ENCODE measurements at places on chromosomes 5 and 9. TPM values are rescaled to one million over a fixed set of nuclear protein-coding genes. Genes with fewer than 3 reads are reported as not detected.

The DMXL1 gene
- total RNA-seq: 50.9 TPM

The DHX29 gene
- 38.4 TPM for total RNA-seq

The CDH18 gene
- total RNA-seq: 8.1 TPM

The TMEM174 gene
- not detected for total RNA-seq

The ZNF367 gene
- total RNA-seq: 0.99 TPM

The SOHLH1 gene
- total RNA-seq: not detected

The FOXD4L5 gene
- total RNA-seq: 0.15 TPM

The TMEM215 gene
- not detected for total RNA-seq

The INVS gene
- total RNA-seq: 34.2 TPM

The HTR1A gene
- total RNA-seq: not detected

The SH3GL2 gene
- total RNA-seq: 0.15 TPM

The GAPT gene
- not detected for total RNA-seq

The CDKN2A gene
- 39.5 TPM for total RNA-seq

The CATSPER3 gene
- total RNA-seq: 0.17 TPM

The SPINK6 gene
- total RNA-seq: not detected

The ADCY2 gene
- total RNA-seq: 0.15 TPM

The ISL1 gene
- not detected for total RNA-seq

The PBX3 gene
- 103 TPM for total RNA-seq

The PCDHB16 gene
- total RNA-seq: 0.15 TPM

The NIPBL gene
- 32.4 TPM for total RNA-seq

The SCGB3A2 gene
- total RNA-seq: not detected

The SPAAR gene
- not detected for total RNA-seq

The TMEM203 gene
- total RNA-seq: 48.8 TPM

The IRX4 gene
- not detected for total RNA-seq

The FOXD1 gene
- 7.6 TPM for total RNA-seq

The PCA3 gene
- total RNA-seq: not detected

The PLEKHG4B gene
- under 0.01 TPM for total RNA-seq

The STPG3 gene
- total RNA-seq: 0.66 TPM

The C5orf52 gene
- not detected for total RNA-seq

The SETX gene
- total RNA-seq: 72.1 TPM

The SLC45A2 gene
- not detected for total RNA-seq

The CDX1 gene
- total RNA-seq: 0.17 TPM

The SUSD3 gene
- total RNA-seq: 1.3 TPM

The ANKRD55 gene
- total RNA-seq: not detected

The AGXT2 gene
- 0.17 TPM for total RNA-seq

The FOXD4L4 gene
- 0.29 TPM for total RNA-seq

The CLK4 gene
- 21.3 TPM for total RNA-seq
